CD14-positive monocyte (primary cell): ENCODE measurements at places on chromosomes 13 and 19.

- no peak for DNase-seq
Measured at GRCh38 chr19:311813-312261, 20.6 kb upstream of the PLPP2 start.

GRCh38 chr19:5447700-5448311 is 7.4 kb upstream of the ZNRF4 start:
- no peak for DNase-seq

DNA sequence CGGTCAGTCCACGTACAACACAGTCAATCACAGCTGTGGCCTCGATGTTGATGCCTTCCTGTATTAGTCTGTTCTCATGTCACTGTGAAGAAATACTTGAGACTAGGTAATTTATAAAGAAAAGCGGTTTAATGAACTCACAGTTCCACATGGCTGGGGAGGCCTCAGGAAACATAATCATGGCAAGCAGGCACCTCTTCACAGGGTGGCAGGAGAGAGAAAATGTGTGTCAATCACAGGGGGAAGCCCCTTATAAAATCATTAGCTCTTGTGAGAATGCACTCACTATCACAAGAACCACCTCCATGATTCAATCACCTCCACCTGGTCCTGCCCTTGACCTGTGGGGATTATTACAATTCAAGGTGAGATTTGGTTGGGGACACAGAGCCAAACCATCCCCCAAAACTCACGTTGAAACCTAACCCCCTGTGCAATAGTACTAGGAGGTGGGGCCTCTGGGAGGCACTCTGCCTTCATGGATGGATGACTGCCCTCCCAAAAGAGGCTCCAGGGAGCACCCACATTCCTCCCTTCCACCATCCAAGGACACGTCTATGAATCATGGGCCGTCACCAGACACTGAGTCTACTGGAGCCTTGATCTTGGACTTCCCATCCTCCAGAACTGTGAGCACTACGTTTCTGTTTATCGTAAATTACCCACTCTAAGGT is 2.3 kb upstream of the PROZ start:
- DNase-seq = no peak

DNA sequence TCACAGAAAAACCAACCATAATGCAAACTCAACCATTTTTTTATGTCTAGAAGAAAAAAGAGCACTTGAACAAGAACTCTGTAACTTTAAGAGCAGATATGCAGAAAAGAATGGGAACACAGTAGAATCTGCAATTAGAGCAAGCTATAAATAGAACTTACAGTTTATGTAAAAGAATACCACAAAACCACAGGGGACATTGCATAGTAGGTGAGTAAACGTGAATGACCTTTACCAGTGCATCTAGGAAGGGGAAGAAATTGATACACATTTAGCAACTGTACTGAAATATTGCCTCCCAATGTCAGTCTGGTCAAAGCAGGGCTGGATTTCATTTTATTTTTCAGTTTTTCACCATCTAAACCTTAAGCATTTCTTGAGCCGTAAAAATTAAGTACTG is 242.2 kb upstream of the EDNRB start:
- peak; percentile 13 for DNase-seq

GRCh38 chr19:36771261-36772231 is 1.1 kb downstream of the ZNF850 start:
- peak; percentile 13 for DNase-seq

DNA sequence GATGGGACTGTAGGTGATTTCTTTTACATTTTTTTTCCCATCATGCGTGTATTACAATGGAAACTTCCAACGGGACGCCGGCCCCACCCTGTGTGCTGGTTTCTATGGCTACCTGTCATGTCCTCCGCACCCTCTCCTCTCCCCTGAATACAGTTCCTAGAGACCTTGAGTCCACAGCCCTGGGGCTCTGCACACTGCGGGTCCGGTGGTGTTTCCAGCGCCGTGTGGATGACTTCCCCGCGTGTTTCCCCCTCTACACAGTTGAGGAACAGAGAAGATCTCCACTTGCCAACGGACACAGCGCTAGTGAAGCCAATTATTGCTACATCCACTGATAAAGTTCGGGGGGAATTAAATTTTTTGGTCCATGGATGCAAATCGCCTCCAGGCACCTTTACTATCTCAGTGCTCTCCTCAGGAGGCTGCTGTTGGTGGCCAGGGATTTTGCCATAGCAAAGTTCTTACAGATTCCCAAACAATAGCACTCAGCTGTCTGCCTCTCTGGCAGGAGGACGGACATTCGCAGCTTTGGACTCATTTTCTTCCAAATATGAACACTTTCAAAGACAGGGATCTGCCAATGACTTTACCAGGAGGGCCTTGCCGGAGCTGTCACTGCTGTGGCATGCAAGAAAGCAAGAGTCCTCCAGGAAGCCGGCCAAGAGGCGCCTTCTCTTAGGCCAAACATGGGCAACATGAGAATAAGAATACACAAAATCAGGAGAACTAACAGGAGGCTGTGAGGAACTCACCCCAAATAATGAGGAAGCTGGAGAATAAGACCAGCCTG is 39.3 kb upstream of the GAS6 start:
- DNase-seq = no peak

GRCh38 chr13:27403727-27404385 is 20.6 kb upstream of the GTF3A start:
- DNase-seq = no peak

GRCh38 chr13:58804832-58805231 is 1173.3 kb downstream of the PCDH17 start:
- DNase-seq = no peak

DNA sequence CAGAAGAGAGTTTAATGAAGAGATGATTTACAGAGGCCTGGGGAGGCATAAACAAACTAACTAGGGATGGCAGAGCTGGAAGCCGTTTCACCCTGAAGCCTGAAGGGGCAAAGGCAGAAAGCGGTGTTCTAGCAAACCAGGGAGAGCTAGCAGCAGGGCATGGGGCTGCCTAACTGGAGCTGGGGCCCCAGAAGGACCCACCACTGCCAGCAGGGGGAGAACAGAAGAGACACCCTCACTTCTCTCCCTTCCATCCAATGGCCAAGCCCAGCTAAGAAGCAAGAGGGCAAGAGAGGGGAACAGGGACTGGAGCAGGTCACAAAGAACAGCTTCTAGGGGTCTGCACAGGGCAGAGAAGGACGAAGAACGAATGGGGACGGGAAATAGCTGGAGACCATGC is 195.5 kb downstream of the KATNAL1 start:
- no peak for DNase-seq

- DNase-seq = peak; percentile 93
Measured at GRCh38 chr19:18388100-18388959, 2.4 kb downstream of the GDF15 start.

- DNase-seq = no peak
Measured at GRCh38 chr13:76383676-76384461, 502.3 kb downstream of the KCTD12 start.

- no peak for DNase-seq
Measured at GRCh38 chr19:1170938-1171754, 2.9 kb downstream of the SBNO2 start.

DNA sequence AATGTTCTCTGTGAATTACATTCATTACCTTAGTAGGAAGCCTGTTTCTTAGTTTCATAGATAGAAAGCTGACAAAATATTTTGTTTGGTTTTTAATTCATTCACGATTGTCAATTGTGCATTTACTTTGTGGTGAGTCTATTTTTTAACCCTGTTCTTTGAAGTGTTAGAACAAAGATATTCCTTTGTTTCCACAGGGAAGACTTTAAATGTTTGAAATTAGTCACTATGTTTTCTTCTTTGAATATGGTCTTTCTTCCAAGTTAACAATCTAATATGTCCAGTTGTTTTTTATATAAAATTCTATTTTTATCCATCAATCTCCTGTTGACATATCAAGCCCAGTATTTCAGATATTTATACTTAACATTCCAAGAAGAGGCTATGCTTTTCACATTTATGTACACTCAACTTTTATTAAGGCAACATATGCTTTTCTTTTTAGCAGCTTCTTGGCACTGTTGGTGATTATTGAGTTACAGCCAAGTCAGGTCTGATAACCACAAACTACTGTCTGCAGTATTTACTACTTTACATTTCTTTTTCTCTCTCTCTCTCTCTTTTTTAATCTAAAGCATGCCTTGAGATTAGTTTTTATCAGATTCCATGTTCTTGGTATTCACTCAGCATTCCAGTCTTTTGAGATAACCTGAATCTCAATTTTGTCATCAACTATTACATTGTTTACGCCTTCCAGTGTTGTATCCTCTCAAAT is 812.8 kb upstream of the SLC10A2 start:
- DNase-seq = no peak

DNA sequence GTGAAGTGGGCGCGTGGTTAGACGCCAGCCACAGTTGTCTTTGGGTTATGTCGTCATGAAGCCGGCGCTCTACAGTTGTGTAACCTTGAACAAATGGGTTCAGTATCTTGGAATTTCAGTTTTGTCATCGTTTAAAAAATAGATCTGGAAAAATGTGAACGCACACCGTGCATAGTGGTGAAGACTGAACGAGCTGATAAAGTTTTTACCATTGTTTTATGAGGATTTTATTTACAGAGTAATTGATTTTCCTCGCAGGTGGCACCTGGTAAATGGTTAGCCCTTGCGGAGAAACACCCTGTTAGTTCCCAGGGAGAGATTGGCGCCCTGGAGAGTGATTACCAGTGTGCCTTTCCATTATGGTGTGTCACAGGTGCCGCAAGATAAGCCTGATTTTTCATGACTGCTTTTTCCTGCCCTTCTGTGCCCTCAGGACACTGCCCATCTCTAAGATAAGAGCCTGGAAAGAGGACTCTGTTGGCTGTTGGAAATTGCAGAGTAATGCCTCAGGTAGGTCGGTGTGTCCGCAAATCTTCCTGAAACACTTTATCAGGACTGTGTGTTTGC is 577 bp downstream of the ZNF181 start:
- DNase-seq = peak; percentile 86

DNA sequence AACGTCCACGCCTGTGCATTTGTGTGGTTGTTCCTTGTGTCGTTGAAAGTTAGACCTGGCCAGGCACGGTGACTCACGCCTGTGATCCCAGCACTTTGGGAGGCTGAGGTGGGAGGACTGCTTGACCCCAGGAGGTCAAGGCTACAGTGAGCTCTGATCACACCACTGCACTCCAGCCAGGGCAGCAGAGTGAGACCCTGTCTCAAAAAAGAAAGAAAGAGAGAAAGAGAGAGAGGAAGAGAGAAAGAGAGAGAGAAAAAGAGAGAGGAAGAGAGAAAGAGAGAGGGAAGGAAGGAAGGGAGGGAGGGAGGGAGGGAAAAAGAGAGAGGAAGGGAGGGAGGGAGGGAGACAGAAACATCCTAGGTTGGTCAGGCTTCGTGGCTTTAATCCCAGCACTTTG is 5.1 kb downstream of the ZNF114 start:
- no peak for DNase-seq
